Fibroblast of skin of scalp (primary cell): ENCODE measurements at places on chromosomes 3 and 15.

DNA sequence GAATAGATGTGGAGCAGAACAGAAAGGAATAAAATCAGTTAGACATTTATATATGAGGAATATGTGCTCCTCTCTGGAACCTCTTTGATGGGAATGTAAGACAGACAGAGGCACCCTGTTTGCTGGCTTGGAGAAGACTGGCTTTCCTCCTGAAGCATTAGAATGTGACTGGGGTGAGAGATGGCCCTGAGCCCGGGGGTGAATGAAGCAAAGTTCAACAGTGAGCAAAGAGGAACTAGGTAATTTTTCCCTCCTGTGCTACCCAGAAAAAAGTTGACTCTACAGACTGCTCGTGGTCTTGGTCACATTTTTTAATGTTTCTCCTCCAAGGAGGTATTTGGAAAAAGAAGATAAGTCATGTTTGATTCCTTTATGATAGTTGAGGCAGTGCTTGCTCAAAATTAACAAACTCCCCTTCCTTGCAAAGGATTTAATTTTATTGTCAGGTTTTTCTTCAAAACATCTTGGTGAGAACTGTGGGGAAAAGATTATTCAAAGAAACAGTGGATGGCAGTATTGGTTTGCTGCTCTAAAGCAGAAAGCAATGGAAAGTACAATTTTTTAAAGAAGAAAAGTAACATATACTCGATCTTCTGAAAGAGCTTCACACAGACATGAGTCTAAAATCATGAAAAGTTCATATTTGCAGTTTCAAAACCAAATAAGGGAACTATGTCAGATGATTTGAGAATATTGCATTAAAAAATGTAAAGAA lies 370.4 kb upstream of the CDIN1 start:
- DNase-seq: peak; percentile 30

GRCh38 chr3:153673853-153674252 lies 447.3 kb upstream of the ARHGEF26 start:
- no peak for DNase-seq

- DNase-seq: no peak
Measured at GRCh38 chr3:174725303-174725702, 133.8 kb upstream of the NAALADL2 start.

GRCh38 chr3:193590088-193590856 lies 2.7 kb upstream of the OPA1 start:
- peak; percentile 64 for DNase-seq

DNA sequence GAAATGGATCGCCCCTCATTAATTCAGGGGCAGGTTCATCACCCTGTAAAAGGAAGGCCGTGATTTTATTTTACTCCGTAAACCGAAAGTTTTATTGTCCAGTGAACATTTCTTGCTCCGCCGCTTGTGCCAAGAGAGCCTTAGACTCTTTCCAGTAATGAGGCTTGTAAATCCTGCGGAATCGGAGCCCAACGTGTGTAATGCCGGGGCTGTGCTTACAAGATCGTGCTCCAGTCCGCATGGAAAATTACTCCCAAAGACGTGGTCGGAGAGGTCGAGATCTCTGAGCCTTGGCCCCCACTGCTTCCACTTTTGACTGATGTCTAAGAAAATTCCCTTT lies 649 bp upstream of the PLOD2 start:
- no peak for DNase-seq

DNA sequence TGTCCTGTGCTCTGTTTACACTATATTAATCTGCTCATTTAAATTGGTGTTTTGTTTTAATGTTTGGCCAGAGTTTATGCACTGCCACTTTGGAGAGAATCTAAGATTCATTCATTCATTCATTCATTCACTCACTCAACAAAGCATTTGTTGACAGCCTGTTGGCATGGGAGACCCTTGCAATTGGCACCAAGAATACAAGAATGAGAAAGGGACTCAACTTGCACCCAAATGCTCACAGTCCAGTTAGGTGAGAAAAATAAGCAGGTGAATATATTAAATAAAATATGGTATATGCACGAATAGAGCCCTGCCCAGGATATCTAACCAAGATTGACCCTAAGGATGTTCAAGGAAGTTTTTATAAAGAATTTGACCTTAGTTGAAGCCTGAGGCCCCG lies 80.4 kb downstream of the TGFBR2 start:
- no peak for DNase-seq

DNA sequence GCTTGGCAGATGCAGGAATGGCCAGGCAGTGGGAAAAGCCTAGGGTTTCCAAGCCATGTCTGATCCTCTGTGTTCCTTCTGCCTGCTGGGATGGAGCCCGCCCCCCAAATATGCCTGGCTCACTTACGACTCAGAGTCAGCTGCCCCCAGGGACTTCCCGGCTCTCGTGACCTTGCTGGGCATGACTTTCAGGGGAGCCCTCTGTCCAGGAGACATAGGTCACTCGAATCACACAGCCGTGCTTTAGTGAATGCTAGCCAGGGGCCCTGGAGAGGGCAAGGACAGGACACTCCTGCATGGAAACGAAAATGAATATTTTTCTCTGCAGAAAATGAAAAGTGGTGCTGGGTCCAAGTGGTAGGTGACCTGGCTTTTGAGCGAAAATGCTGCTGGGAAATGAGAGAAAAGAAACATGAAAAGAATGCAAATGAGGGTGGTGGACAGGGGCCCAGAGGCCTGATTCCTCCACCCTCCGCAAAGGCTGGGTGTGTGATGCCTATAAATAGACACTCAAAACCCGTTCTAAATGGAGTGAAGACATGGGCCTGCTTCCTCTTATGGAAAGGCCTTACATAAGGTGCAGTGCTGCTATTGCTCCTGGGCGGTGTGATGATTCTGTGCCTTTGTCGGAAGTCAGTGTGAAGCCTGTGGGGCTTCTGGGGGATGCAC lies 107.4 kb downstream of the APBA2 start:
- DNase-seq: no peak

GRCh38 chr3:25910997-25911396 lies 121.1 kb downstream of the OXSM start:
- peak; percentile 10 for DNase-seq
